ENCODE measurements at places on chromosomes 5 and 9. TPM values are rescaled to one million over a fixed set of nuclear protein-coding genes. Genes with fewer than 3 reads are reported as not detected.
A peak's percentile ranks its signal among the peaks of the same experiment; 100 is the strongest.

DNA sequence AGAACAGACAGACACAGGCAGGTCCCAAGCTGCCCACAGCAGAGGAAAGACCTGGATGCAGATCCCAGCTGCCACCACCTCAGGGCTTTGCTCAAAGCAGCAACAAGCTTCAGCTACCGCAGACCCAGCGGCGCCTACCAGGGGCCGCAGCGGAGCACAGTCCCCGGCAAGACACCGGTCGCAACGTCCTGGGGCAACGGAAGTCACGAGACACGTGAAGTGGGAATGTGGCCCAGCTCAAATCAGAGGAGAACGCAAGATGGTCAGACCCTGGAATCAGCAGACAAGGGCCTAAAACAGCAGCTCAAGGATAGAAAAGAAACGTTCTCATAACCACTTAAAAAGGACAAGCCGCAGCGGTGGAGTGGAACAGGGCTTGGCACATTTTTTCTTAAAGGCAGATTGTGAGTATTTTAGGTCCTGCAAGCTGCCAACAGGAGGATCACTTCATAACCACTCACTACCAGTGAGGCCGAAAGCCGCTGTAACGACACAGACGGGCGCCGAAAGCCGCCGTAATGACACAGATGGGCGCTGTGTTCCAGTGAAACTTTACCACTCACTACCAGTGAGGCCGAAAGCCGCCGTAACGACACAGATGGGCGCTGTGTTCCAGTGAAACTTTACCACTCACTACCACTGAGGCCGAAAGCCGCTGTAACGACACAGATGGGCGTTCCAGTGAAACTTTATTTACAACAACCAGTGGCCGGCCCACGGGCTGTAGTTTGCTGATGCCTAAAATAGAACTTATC lies 21.7 kb downstream of the SLC9A3 start:
- no peak for DNase-seq

DNA sequence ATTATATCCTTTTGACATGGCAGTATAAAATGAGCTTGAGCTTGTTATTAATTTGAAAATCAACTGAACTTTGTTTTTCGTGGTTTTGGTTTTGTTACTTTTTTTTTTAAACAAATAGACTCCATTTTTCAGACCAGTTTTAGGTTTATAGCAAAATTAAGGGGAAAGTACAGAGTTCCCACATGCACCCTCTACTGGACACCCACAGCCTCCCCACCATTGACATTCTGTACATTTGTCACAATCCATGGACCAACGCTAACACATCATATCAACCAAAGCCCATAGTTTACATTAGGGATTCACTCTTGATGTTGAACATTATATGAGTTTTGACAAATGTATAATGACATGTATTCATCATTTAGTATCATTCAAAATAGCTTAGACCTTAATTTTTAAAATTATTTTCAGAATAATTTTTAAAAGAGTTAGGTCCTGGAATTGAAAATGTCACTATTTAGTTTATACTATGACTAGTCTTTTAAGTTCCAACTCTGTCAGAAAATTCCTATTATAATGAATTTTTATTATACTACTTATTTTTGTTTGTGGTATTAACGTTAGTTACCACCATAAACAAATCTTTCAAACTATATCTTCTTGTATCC lies 35.3 kb upstream of the JMY start:
- DNase-seq = peak; percentile 16

DNA sequence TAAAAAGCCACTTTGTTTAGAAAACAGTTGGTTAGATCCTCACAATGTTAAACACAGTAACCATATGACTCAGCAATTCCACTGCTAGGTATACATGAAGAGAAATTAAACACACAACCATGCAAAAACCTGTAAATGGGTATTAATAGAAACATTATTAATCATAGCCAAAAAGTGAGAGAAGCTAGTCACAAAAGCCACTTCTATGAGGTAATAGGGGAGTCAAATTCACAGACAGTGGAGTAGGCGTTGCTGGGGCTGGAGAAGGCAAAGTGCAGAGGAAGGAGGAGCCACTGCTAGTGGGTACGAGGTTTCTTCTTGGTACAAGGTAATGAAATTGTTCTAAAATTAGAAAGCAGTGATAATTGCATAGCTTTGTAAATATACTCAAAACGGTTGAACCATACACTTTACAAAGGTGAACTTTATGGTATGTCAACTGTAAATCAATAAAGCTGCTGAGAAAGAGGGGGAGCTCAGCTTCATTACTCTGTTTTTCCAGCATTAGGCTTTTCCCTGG lies 364.4 kb downstream of the GADD45G start:
- peak; percentile 67 for DNase-seq

GRCh38 chr9:13439685-13440476 lies 160.4 kb upstream of the MPDZ start:
- DNase-seq = no peak

GRCh38 chr5:149841851-149842793 lies 102.5 kb downstream of the PDE6A start:
- no peak for DNase-seq

- DNase-seq = no peak
Observed at GRCh38 chr5:160649304-160649703, 202.7 kb downstream of the ATP10B start.

DNA sequence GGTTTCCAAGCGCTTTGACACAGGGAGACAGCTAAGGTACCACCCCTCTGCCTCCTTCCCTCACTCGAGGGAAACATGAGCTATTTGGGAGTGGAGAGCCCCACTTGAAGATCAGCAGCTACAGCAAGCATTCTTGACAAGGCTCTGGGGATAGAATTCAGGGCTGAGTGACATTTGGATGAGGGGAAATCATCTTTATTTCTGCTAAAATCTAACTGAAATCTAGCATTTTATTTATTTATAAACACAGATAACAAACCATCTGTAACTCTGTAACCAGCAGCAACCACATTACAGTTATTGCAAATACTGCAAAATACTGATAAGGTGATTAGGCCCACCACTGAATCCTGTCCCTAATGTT lies 22.4 kb downstream of the RNF130 start:
- no peak for DNase-seq

DNA sequence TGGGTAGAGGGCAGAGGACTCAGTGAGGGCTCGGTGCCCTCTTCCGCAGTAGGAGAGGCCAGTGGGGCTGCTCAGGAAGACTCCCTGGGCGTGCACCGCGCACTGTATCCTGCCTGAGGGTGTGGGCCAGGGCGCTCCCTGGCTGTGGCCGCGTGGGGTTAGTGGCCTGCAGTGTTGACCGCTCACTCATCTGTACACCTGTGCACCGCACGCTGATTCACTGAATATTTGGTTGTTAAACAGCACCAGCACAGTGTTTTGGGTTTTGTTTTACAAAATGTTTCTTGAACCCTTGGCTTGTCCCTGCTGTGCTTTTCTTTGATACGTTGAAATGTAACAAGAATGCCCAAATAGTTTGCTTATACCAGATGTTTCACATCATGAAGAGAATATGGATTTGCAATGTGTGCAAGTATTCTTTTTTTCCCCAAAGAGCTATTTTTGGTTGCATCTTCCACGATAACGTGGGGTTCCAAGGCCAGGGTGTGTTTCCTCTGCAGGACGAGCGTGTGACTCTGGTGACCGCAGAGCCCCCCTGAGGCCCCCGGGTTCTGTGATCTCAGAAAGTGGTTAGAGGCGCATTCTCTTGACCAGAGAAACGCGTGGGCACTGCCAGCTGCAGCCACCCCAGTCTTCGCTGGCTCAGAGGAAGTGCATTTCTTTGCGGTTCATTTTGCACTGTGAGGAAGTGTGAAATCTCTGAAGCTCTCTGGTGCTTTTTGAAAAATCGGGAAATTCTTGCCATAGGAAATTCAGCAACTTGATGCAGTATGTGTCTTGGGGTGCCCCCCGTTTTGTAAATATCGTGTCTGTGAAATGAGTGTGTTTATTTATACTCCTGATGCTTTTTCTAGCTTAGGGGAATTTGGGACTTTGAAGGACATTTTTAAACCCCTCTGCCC lies 46.9 kb downstream of the AHRR start:
- DNase-seq = no peak

- no peak for DNase-seq
Observed at GRCh38 chr9:76462126-76462525, 3.1 kb downstream of the GCNT1 start.

GRCh38 chr5:176748967-176749935 lies 61.1 kb upstream of the UNC5A start:
- no peak for DNase-seq

DNA sequence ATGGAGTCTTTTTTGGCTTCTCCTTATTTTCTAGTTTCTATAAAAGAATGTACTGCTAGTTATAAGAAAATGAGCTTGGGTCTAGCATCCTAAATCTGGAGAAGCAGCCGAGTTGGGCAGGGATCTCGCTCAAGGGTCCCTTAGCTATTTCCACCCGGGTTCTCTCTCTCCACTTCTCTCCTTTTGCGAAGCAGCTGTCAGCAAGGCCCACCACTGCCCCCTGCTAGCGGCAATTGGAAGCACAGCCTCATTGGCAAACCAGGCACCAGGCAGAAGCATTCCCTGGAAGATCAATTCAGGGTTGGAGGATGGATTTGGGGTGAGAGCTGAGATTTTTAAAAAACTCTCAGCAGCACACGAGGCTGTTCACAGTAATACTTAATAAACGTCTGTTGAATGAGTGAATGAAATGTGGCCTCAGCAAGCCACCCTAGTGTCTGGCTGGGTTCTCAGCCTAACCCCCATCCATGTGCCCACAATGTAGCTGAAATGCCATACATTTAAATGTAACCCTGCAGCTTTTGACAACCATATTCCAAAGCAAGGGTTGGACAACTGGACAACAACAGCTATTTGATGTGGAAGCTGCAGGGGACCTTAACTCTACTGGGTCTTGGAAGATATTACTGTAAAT lies 34.6 kb upstream of the TNIP1 start:
- peak; percentile 43 for DNase-seq

DNA sequence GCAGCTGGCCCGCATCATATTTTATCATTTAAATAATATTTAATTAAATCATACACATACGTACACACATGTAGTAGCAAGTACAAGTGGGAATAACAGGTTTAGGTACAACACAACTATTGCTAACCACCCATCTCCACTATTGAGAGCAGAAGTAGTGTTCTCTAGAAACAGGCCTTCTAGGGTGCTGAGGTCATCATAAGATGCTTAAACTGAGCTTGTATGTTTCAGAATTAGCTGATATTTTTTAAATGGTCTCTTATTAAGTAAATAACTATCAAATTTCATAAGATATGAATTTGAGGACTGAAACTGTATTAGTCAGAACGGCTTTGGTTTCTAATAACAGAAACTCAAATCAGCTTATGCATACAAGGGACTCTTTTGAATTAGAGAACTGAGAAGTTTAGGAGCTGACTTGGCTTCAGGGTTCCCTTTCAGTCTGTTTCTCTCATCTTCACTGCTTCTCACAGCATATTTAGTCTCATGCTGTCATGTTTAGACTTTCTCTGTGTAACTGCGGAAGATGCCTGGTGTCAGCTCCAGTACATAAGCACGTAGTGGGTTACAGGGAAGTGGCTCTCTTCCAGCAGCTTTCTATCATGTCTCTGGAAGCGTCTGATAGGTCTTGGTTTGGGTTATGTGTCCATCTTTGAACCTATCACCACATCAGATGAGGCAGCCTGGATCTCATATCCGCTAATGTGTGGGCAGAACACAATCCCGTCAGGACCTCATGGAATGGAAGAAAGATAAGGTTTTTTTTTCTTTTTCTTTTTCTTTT lies 25.0 kb upstream of the OCLN start:
- no peak for DNase-seq

DNA sequence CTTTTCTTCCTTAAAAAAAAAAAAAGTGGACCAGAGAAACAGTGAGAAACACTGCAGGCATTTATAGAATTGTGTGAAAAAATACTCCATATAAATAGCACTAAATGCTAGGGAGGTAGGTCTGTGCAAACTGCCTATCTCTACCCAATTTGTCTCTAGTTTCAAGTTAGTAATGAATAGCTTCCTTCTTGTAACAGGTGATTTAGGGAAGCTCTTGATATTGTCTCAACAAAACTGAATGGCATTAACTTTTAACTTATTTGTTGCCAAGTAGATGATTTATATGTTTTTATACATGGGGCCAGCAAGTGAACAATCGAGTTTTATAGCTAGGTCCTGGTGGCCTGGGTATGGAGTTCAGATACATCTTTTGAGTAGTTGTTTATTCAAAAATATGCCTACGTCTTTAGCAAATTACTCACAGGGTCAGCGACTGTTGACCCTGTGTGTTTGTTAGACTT lies 283.6 kb downstream of the NR3C1 start:
- no peak for DNase-seq

GRCh38 chr5:114504560-114504959 lies 142.7 kb downstream of the KCNN2 start:
- DNase-seq = no peak

- no peak for DNase-seq
Observed at GRCh38 chr9:83630938-83631457, 8.1 kb downstream of the IDNK start.

DNA sequence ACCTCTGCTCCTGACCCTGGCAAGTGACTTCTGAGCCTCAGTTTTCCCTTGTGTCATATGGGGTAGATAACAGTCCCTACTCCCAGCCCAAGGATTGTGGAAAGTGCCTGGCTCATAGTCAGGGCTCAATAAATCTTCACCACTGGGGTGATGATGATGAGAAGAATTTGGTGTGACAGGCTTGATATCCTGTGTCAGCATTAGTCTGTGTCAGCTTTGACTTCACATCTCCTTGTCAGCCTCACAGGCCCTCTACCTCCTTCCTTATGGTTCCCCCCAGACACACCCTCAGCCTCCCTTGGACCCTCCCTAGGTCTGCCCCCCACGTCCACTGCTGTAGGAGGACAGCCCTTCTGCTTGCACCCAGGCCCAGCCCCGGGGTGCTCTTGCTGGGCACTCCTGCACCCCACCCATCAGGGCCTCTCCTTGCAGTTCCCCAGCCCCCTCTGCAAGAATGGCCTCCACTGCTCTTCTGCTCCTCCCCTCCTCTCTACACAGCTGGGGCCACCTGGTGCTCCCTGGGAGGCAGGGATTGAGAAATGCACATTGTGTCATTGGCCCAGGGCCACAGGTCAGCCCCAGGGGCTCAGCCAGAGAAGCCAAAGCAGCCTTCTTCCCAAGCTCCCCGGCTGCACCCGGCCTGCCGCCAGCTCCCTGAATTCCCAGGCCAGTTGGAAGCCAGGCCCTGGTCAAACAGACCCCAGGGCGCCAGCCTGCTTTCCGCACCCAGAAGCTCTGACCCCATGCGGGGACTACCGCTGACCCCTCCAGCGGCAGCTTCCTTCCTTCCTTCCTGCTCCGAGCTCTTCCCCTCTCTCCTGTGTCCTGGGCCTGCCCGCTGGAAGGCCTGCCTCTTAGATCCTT lies 7.7 kb downstream of the FGFR4 start:
- peak; percentile 30 for DNase-seq

GARIN3 gene
- total RNA-seq = not detected

CCDC69 gene
- total RNA-seq = 1.5 TPM

CD14 gene
- total RNA-seq = not detected

OGN gene
- total RNA-seq = not detected

Measured in M059J (cell line).